ENCODE measurements at places on chromosomes 7 and 10.

DNA sequence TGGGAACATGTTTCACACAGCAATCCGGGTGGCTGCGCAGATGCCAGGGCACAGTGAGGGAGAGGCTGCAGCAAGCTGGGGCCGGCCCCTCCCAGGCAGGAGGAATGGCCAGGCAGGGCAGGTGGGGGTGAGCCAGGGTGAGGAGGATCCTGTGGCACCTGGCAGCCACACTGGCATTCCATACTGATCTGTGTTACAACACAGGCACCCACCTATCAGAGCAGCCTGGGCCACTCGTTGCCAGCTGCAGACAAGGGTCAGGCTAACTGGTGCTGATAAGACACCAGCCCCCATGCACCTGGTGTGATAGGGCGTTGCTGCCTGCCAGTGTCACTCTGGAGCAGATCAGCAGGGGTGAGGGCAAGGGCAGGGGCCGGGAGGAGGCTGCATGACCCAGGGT is 16.6 kb upstream of the RET start:
- DNase-seq, result no peak

DNA sequence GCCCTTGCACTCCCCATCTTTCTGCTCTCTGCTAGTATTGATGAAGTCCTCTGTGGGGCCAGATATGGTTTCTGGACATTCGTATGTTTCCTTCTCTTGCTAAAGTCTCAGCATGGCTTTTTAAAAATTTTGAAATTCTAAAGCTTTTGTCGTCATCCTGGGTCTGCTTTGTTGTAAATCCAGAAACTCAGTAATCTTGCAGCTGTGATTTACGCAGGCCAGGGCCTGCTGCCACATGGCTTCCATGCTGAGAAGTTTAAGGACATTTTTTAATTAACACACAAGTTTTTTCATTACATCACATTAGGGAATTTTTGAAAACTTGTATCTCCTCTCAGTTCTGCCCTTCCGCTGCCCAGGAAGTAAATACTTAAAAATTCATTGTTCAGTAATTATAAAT is 686.1 kb upstream of the IGFBP3 start:
- no peak for DNase-seq

GRCh38 chr7:44534501-44534900 is 6.6 kb downstream of the NPC1L1 start:
- DNase-seq, result peak; percentile 33

DNA sequence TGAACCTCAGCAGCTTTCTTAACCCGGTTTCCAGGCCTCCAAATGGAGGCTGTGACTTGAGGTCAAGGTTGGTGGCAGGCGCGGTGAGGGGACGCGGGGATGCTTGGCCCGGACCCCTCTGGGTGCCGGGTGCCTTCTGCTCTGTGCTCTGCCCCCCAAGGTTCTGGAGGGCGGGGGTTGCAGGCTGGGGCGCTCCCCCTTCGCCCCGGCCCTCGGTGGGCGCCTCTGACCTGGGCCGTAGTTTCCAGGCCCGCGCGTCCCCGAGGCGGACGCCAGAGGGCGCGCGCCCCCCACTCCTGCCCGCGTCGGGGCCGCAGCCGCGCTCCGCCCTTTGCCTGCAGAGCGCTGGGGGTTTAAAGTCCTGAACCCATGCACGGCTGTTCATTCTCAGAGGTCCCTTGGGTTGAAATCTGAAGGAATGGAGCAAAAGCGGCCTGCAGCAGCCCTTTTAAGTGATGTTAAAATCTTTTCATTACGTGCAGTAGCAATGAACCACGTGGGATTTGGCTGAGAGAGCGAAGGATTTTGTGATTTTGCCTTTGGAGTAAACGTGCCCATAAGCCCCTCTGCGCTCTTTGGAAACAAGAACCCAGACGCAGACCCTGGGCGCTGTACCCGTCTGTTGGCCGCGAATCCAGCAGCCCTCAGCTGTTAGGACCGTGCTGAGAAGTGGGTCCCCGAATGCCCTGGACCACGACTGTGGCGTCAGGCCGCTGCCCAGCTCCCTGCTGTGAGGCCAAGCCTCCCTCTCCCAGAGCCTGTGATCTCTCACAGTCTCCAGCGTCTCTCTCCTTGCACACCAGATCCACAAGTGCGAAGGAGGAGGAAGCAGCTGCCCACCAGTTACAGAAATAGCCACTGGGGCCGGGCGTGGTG is 135.0 kb downstream of the ACTR3B start:
- DNase-seq, result peak; percentile 7

Measured in CD4-positive, CD25-positive, alpha-beta regulatory T cell (primary cell).